ENCODE measurements at places on chromosomes 1 and 21.

- DNase-seq, result no peak
These were observed 188.2 kb downstream of the GRIK1 start for GRCh38 chr21:29751473-29752185.

DNA sequence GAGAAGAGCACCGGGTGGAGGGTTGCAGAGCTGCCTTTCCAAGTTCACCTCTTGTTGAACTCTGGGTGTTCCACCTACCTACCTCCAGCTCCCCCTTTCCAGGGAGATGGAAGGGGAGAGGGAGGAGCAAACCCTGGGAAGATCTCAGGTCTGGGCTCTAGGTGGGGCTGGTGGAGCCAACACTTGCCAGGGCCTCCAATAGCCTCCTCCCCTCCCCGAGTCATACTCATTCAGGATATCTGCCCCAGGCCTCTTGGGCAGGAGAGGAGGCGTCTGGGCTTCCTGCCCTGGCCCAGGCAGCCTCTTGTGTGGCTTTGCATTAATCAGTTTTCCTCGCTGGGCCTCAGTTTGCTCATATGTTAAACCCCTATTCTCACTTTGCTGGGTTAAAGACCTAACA lies 13.4 kb downstream of the RAP1GAP start:
- DNase-seq, result no peak

GRCh38 chr1:46517010-46517600 lies 27.5 kb downstream of the DMBX1 start:
- DNase-seq, result no peak

DNA sequence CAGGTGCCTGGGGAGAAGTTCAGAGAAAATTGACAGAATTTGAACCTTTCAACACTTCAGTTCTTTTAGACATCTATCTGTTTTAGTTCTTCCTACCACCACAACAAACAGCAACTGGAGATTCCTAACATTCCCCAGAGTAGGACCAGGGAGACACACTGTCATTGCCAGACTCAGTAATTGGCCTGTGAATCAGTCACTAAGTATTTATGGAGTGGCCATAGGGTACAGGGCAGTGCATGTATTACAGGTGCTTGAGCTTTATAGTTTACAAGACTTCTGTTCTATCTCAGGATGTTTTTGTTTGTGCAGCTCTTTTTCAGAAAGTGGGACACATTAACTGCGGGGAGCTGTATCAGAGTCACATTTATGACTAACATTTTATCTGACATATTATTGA lies 1.7 kb downstream of the CDC14A start:
- no peak for DNase-seq

GRCh38 chr1:28301368-28302174 lies 27.3 kb upstream of the MED18 start:
- DNase-seq, result no peak

DNA sequence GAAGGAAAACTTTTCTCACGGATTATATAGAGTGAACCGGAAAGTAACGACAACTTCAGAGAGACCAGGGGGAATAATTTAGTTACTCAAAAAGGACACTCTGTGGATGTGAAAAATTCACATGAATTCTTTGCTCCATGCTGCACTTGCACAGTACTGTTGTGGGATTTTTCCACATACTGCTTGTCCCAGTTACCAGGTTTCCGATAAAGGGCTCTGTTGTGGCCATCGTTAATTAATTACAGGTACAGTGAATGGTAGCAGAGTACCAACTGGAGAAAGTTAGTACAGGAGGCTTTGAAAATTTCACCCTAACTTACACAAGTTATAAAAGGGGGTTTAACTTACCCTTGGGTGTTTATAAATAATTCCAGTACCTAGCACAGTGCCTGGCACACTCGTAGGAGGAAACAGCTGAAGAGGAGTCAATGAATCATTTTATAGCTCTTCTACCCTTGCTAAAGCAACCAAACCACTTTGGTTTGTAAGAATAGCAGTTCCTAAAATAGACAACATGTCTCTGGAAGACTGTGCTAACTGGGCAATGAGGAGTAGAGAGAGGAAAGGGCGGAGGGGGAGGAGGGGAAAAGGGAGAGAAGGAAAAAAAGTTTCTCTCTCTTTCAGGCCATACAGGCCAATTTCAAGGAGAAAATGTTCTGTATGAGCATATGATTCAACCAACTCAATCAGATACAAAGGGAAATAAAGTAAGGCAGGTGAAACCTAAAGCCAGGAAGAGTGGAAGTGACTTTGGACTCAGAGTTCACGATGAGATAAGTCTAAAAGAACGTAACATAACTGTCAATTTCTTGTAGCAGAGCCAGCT lies 98.3 kb upstream of the MAGI3 start:
- DNase-seq, result no peak

- no peak for DNase-seq
These were observed 750 bp upstream of the PTGFRN start for GRCh38 chr1:116908820-116909511.

GRCh38 chr1:201420608-201421002 lies 925 bp downstream of the TNNI1 start:
- DNase-seq, result no peak

- no peak for DNase-seq
These were observed 371.6 kb downstream of the PRDM2 start for GRCh38 chr1:14071581-14071980.

DNA sequence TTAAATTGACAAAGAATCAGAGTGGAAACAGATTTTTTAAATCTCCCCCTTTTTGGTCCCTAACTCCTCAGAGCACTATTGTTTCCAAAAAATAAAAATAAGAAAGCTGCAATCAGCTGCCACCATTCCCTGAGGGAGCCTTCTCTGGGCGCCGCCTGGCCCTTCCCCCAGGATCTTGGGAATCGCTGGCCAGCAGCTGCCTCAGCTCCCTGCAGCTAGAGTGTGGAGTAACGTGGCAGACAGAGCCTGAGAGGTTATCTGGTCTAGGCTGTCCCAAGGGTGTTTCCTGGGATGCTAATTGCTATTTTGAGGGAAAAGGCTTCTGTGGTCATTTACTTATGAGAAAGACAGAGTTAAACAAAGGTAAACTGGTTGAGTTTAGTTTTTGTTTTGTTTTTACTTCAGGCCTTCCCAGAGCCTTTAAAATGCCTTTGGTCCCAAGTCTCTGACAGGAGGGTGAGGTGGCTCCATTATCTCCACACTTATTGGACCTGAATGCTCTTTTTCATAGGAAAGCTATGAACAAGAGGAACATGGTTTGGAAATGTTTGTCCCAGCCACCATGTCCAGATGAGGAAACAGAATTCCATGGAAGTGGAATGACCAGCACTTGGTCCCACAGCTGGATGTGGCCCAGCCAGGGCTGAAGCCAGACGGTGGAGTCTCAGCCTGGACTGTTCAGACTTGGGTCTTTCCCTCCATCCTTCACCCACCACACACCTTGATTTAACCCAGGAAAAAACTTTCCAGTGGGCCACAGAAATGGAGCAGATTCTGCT lies 14.1 kb upstream of the KIAA1614 start:
- no peak for DNase-seq

GRCh38 chr1:53134961-53135734 lies 7.3 kb downstream of the SLC1A7 start:
- no peak for DNase-seq

GRCh38 chr1:39987869-39988268 lies 32.9 kb downstream of the MFSD2A start:
- no peak for DNase-seq

- no peak for DNase-seq
These were observed 125.2 kb upstream of the F3 start for GRCh38 chr1:94666797-94667196.

DNA sequence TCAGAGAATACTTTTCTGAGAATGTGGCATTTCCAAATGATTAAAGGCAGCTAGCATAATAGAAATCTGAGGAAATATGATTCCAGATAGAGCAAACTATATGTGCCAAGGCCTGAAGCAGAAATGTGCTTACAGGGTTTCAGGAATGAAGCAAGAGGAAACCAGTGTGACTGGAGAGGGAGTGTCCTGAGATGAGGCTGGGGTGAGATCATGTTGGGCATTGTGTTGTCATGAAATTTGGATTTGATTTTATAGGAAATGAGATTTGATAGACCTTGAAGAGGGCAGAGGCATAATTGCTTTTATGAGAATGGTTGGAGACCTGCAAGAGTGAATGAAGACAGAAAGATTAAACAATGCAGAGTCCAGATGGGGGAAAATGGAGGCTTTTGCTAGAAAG lies 338.1 kb upstream of the SNX7 start:
- peak; percentile 79 for DNase-seq

GRCh38 chr1:19765623-19766022 lies 34.1 kb downstream of the TMCO4 start:
- DNase-seq, result peak; percentile 6

DNA sequence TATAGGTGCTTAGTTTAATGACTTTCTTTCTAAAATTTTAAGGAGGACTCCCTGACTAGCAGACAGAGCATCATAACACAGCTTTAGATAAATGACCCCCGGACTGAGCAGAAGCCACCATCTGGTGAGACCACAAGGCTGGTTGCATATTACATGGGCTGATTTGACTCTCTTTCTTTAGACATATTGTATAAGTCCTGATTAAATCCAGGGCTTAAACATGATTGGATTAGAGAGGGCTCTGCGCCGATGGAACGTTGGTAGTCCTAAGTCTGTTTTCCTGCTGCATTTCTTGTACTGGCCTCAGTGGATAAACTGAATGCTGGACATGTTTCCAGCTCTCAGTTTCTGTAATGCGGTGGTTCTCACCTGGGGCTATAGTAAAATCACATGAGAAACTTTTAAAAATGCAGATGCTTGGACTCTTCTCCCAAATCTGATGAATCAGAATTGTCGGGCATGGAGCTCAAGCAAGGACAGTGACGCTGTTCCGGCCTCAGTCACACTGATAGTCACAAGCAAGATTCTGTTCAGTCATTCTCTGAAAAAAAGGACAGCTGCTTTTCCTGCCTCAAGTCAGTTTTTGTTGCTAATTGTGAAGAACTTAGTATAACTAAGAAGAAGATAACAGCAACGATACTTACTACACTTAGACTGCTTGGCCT lies 16.6 kb downstream of the DDI2 start:
- DNase-seq, result no peak

GRCh38 chr1:226109829-226110248 lies 47.3 kb downstream of the H3-3A start:
- peak; percentile 90 for DNase-seq

DNA sequence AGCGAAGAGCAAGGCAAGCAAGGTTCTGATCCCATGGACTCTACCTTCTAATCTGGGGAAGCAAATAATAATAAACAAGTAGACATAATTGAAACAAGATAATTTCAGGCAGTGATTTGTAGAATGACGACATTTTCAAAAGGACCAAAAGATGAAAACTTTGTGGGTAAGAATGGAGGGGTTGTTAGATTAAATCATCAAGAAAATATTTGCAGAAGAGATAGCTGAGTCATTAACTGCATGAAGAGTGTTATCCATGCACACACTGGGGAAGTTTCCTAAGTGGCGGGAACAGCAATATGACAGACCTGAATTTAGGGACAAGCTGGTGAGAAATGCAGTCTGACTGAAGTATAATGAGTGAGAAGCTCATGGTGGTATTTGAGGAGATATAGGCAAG lies 583.1 kb upstream of the RGS18 start:
- no peak for DNase-seq

GRCh38 chr1:181344091-181344490 lies 139.2 kb upstream of the CACNA1E start:
- DNase-seq, result no peak

DNA sequence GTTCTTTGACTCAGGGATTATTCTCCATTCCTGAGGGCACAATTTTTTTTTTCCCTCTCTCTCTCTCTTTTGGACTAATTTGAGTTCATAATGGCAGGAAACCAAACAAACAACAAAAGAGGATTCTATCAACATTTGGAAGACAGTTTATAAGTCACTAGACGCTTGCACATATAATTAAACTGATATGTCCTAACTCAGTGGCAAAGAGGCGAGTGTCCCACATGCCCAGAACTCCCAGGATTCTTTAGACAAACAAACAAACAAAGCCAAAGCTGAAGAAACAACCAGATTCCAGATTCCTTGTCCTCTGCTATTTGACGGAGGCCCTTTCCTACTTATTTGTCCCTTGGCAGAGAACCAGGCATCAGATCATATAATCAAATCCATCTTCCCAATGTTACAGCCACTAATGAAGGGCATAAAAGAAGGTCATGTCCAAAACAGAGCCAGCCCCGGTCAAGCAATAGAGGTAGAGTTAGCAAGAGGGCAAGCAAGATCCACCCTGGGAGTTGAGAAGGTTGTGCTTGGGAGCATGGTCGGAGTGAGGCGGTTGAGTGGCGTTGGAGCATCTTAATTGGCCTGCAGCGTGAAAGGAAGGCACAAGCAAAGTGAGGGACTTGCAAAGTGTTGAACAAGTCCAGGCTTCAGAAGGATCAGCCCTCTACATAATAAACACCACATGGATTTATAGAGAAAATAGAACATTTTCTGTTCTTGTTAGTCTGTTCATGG lies 30.3 kb downstream of the ZNF362 start:
- no peak for DNase-seq

DNA sequence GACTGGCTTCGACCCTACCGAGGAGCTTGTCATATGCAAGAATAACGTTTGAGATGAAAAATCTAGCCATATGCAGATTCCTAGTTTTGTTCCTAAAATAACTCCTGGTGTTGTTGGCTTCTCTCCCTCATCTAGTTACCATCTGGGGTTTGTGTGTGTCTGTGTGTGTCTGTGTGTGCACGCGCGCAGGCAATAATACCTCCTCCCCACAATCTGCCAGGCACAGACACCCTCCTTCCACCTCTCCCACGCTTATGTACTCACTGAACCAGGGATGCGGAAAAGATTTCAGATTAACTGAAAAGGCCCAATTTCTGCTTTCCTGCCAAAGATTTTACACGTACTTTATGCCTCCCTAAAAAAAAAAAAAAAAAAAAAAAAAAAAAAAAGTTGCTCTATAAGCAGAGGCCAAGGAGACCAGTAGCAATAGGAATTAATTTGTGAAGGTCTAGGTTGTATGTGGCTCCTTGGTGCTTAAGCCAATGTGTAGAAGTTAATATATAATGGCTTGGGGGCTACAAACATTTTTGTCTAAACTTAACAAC lies 452.7 kb downstream of the NUF2 start:
- DNase-seq, result no peak

GRCh38 chr1:185834371-185834905 lies 100.2 kb downstream of the HMCN1 start:
- DNase-seq, result no peak

GRCh38 chr21:41777951-41778815 lies 11.3 kb upstream of the RIPK4 start:
- peak; percentile 63 for DNase-seq

DNA sequence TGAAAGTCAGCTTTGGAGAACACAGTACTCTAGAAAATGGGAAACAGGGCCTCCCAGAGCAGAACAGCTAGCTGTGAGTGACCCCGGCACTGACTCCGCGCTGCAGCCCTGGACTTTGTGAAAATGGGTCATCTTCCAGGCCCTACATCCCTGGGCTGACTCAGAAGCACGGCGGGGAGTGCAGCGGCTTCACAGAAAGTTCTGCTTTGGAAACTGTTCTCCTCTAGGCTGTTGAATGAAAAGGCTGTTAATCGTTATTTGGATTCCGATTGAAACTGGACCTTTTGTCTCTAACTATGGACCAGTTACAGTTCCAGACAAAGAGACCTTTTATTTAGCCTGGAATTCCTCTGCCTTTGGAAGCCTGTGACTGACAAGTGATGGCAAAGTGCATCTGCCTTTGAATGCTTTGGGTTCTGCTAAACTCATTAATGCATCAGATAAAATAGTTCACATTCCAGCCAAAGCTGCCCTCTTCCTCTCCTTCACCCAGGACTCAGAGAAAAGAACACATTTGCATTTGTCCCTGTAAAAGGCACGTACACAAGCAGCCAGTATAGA lies 144.9 kb upstream of the HOOK1 start:
- peak; percentile 41 for DNase-seq
